G401 (cell line): ENCODE measurements at places on chromosomes 12 and 14.

GRCh38 chr12:112091563-112091962, 17.0 kb downstream of the NAA25 start:
- DNase-seq: no peak

DNA sequence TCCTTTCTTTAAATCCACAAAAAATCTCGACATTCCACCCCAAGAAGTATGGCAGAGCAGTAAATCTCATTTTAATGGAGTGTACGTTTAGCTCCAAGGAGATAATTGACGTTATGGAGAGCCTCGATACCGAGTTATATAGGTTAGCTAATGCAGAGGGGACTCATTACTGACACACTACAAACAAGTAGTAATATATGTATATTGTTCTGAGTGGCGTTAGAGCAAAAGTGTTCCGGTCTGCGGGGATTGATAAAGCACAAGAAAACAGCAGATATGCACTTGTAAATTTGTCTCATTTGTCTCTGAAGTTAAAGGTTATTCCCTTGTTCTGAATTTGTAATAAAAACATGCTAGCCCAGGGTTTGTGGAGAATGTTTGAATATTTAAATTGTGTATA, 84.1 kb downstream of the BCL11B start:
- no peak for DNase-seq

DNA sequence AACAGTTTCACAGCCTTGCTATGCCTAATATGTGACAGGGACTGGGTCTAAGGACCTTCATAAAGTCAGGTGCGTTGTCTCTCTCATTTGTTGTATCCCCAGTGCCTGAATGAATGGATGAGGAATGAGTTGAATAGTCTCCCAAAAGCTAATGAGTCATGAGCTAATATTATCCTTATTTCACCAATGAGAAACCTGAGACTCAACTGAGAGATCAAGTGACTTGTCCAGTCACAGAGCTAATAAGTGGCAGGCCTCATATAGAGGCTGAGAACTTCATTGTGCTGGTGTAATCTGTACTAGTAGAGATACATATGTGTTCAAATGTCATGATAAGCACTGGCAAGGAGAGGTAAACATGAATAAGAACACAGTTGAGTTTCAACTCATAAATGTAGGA, 612.4 kb downstream of the NRXN3 start:
- no peak for DNase-seq

- DNase-seq: no peak
These were observed 1.3 kb upstream of the ADGRD1 start for GRCh38 chr12:130952171-130952954.

DNA sequence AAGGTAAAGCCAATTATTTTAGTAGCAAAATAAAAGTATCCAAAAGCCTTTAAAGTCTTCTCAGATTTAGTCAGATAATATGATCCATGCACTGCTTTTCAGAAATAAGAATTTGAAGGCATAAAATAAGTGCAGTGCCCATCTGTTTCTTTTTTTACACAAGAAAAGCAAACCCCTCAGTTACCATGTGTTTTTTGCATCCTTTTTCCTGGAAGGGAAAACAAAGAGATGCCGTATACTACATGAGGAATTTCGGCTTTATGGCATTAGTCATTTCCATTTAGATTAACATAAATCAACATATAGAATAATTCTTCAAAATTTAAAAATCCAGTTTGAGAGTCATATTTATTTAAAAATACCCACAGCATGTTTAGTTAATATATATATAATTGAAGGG, 70.0 kb upstream of the GNPNAT1 start:
- DNase-seq: no peak

DNA sequence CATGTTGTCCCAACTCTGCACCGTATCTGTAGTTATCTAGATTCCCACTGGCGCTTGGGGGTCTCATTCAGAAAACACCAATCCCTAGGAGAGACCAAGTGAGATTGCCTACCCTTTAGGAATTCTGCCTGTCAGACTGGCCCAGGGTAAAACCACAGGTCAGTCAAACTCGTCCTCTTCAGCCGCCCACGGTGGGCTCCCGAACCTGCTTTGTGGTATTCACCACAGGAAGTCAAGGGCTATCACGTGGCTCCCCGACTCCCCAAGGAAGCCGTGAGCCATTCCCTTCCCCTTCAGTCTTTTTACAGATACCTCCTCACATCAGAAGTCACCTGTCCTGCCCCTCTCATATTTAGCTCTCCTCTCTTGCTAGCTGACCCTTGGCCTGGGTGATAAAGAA, 159.9 kb downstream of the EGLN3 start:
- DNase-seq: no peak

DNA sequence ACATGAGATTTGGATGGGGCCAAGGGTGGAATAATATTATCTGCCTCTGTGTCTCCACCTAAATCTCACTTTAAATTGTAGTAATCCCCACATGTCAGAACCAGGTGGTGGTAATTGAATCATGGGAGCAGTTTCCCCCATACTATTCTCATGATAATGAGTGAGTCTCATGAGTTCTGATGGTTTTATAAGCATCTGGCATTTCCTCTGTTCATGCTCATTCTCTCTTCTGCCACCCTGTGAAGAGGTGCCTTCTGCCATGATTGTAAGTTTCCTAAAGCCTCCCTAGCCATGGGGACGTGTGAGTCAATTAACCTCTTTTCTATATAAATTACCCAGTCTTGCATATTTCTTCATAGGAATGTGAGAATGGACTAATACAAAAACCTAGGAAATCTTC, 29.9 kb downstream of the TSPAN19 start:
- no peak for DNase-seq

GRCh38 chr14:100066962-100067361, 1.7 kb downstream of the EVL start:
- no peak for DNase-seq

- DNase-seq: no peak
These were observed 47.7 kb downstream of the MAX start for GRCh38 chr14:65054471-65055085.

DNA sequence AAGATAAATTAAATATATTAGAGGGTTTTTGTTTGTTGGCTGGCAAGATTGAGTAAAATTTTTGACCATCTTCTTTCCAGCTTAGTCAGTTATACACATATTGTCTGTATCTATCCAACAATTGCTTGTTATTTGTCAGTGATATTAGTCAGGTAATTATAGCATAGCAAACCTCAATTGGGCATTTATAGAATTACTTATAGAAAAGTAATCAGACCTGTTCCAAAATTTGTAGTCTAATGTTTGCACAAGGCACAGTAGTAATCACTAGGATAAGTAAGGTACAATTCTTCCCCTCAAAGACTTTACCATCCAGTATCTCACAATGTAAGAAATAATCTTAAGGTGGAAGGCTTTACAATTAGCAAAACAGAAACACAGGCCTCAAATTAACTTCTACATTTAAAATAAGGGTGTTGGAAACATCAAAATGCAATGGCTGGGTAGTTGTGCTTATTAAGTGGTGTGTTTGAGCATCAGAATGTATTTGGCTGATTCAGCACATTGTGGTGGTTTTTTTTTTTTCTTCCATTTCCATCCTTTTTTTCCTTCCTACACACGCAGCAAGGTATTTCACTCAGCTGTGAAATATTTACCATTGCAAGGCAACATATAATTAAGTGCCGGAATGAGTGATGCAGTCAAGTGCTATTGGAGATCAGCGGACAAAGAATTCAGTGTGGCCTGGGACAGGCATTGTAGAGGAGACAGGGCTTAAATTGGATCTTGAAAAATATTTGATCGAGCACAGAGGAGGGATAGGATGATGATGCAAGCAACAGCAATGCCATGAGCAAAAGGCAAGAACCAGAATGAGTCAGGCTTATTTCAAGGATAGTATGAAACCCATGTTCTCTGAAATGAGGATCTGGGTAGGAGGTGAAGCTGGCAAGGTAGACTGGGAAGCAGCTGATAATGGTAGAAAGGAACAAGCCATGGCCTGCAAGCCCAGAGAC, 178.2 kb downstream of the AKAP6 start:
- DNase-seq: no peak

GRCh38 chr12:26651566-26652188, 181.3 kb downstream of the ITPR2 start:
- peak; percentile 78 for DNase-seq

GRCh38 chr12:128980623-128981022, 127.3 kb downstream of the GLT1D1 start:
- DNase-seq: no peak

GRCh38 chr14:90828642-90829487, 12.6 kb upstream of the TTC7B start:
- DNase-seq: no peak

DNA sequence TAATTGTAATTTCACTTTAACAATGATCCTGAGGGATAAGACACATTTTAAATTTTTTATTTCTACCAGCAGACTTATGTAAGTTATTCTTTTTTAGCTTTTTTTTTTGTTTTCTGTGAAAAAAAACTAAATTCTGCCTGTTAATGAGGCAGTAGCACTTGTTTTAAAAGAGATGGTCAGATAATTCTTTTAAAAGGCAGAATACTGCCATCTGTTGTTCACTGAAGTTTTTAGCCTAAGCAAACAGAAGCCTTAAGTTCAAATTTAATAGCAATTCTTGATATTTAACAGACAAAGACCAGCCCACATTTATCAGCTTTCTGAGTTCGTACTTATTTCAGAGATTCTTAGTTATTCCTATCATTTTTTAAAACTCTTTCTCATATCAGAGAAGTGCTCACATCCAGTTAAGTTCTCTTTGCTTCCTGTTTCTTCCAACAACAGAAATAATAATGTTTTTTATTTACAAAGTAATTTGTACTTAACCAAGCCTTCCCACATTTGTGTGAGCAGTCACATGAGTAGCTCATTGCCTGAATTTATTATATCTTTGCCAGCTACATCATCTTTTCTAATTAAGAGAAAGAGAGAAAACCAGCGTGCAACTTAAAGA, 93.4 kb upstream of the SLCO1C1 start:
- peak; percentile 72 for DNase-seq

DNA sequence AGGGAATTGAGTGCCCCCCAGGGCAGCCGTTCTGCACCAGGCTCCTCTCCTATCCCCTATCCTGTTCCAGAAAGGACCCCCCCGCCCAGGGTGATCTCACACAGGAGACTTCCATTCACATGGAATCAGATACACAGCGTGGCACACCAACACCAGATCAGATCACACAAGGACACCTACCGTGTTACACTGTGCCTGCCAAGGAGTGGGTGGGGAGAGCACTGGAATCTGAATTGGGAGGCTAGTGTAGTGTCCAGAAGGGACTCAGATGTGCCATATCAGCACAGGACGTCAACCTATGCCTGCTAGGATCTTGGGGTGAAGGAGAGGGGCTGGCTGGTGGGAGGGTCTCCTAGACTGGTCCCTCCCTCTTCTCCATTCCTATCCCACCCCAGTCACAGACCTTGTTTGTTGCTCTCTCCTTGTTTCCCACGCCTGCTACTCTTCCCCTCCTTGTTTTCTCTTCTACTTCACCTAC, 2.3 kb downstream of the PTMS start:
- DNase-seq: peak; percentile 41

DNA sequence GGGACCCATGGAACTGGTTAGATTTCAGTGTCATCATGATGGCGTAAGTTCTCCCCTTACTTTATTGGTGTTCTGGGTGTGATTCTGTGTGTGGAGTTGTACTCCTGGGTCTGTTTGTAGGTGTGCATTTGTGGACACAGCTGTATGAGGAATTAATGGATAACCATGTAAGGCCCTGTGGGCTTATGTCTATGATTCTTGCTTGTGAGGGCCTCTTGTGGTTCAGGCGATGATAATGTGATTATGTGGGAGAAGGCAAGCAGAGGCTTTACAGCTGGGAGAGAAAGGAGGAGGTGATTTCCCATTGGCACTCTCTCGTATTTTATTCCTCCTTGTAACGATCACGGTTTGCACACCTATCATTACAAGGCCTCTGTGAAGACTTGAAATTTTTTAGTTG, 96.1 kb downstream of the SCN8A start:
- no peak for DNase-seq

DNA sequence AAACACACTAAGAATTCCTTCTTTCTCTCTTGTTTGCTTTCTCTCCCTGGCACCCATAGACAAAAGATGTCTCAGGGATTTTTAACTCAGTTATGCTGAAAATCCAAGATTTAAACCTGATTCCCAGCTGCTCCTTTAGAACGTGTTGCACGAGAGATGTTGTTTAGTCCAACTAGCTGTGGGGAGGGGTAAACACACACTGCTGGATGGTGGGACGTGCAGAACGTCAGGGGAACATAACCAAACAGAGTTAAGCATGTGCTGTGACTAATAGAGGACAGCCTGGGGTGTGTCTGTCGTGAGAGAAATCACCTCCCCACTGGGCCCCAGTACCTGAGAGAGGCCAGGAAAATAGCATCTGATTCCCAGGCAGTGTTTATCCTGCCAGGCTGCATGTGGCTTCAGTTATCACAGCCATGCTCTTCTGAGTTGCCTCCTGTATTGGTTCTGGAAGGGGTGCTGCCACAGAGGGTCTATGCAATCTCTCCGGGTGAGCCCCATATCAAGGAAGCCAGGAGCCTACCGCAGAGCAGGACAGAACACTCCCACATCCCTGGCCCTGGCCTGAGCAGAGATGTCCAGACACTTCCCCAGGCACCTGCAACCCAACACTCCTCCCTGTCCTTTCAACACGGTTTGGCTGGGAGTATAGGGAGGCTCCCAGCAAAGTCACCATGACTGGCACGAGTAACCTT, 112.7 kb upstream of the EGLN3 start:
- peak; percentile 15 for DNase-seq

- no peak for DNase-seq
These were observed 30.6 kb downstream of the NGB start for GRCh38 chr14:77240336-77240915.

DNA sequence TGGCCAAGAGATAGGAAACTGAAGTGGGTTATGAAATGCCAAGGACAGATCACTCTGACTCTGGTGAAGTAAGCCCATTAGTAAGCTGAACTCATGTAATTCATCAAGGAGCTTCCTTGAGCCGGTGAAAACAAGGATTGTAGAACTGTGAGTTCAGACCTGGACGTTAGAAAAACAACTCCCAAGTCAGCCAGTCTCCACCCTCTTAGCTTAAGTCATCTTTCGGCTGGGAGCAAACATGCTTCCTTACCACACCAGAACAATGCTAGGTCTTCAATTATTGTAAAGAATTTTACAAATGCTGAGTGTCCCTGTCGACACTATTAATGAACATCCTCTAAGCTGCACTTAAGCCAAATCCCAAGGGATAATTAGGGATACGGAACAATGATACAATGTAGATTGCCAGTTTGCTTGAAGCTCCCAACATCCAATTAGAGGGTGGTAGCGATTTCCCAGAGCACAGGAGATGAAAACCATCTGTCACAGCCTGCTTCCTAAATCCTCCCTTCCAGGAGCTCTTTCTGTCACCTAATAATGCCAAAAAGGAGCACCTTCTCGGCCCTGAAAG, 45.7 kb upstream of the VASH1 start:
- peak; percentile 67 for DNase-seq
